WTC11 (cell line): ENCODE measurements at places on chromosomes 6 and 20. TPM values are rescaled to one million over a fixed set of nuclear protein-coding genes. Genes with fewer than 3 reads are reported as not detected.

- H3K4me1 ChIP-seq = peaks cover 83% of the 10 kb centered on the region
- peaks cover 8% of the 10 kb centered on the region for H3K36me3 ChIP-seq
- peak overlapping the region; percentile 61 for H3K27ac ChIP-seq
- no peaks in the 10 kb centered on the region for H3K27me3 ChIP-seq
- DNase-seq = no peak
Measured at GRCh38 chr6:15285682-15286294, 39.9 kb downstream of the JARID2 start.

DNA sequence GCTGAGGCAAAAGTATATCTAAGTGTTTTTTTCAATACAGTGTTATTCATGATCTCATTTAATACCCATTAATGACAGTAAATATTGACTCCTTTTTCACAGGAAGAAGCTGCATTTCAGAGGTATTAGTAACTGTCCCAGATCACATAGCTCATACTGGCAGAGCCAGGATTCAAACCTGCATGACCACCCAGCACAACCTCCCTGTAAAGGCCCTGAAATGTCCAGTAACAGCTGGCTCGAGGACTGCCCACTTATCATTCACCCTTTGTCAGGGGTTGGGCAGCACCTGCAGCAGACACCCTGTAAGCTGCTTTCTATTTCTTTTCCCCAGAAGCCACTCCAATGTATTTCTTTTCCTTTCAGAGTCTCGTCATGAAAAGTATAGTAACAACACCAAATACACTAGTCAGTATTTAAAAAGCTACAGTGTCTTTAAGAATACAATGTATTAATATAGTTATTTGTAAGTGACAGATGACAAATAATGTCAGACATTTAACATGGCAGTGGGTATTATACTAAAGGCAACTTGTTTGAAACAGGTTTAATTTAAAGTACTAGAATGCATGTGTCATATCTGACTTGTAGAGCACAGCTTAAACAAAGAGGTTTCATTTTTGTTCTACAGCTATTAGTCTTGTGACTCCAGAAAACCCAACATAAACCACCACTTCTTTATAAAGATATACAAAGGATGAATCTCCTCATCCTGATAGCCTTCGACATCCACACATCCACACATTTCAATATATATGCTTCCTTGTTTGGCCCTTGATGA lies 841.6 kb upstream of the GJE1 start:
- no peak overlapping the region for H3K4me3 ChIP-seq
- no peak overlapping the region for H3K27ac ChIP-seq
- no peaks in the 10 kb centered on the region for H3K4me1 ChIP-seq
- DNase-seq = no peak
- H3K27me3 ChIP-seq = no peaks in the 10 kb centered on the region; the same call in 1 of the 2 replicates

DNA sequence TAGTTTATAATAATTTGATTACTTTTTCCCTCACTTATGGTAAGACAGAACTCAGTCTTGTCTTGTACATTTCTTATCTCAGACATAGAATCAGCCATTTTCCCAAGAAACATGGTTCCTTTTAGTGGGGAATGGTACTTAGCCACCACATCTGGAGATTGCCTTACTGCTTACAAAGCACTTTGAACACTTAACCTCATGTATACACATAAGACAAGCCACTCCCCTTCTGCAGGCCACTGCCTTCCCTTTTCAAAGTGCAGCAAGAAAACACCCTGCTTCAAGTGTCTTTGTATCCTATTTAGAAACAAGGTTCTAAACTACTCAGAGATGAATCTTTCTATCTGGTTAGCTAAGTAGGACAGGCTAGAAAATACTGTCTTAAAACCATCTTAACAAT lies 159.2 kb downstream of the UBE3D start:
- no peak for DNase-seq
- no peaks in the 10 kb centered on the region for H3K36me3 ChIP-seq
- peaks cover 2% of the 10 kb centered on the region; the same call in 1 of the 2 replicates for H3K4me1 ChIP-seq
- peak overlapping the region; percentile 40; the same call in 1 of the 2 replicates for H3K27ac ChIP-seq

The NRN1 gene
- 0.21 to 0.66 TPM (median 0.50 TPM) in 3 replicates for total RNA-seq

DNA sequence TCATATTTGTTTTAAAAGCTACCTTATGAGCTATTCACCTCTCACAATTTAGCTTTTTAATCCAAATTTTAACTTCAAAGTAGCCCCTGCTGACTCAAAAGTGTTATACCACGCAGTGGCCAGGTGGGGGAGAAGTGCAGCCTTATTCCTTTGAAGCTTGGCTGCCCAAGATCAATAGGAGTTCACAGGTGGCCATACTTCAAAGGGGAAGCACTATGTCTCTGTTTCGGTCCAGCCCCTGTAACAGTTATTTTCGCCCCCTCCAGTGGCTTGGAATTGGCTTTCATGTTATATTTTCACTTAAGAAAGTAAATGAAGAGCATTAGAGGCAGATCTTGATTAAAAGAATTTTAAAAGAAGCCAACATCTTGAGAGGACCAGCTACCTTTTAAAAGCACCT lies 608.4 kb downstream of the EPHA7 start:
- H3K4me3 ChIP-seq = no peak overlapping the region
- H3K4me1 ChIP-seq = peaks cover 5% of the 10 kb centered on the region
- H3K36me3 ChIP-seq = no peaks in the 10 kb centered on the region

The SIM1 gene
- 0.09 to 0.11 TPM (median 0.11 TPM) in 3 replicates for total RNA-seq

DNA sequence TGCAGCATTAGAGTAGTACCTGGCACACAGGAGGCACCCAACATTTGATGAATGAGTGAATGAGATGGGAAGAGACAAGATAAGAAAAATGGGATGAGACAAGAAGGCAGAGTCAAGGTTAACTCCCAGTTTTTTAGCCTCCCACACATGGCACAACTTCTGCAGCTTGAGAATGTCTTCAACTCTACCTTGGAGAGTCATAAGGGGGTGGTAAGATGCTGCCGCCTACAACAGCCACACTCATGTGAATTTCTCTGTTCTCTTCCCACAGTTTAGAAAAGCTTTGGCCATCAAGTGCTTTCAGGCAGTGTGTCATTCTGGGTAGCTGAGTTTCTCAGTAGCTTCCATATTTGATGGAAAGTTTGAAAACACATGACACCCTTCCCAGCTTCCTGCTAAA lies 19.5 kb upstream of the GPR6 start:
- no peak overlapping the region for H3K4me3 ChIP-seq

The OPRM1 gene
- total RNA-seq = not detected in 3 replicates

DNA sequence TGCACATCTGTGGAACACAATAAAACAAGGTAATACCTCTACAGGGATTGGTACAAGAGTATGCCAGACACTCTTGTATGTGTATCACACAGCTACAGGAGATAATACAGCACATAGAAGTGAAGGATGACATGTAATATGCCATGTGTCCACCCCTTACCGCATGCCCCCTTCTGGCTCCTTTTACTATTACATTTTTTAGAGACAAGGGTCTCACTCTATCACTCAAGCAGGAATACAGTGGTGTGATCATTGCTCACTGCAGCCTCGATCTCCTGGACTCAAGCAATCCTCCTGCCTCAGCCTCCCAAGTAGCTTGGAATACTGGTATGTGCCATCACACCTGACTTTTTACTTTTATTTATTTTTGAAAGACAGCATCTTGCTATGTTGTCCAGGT lies 4.2 kb upstream of the NCR3 start:
- H3K27ac ChIP-seq = no peak overlapping the region
- no peak overlapping the region for H3K4me3 ChIP-seq
- DNase-seq = no peak

GRCh38 chr20:34268851-34269636 lies 27.8 kb downstream of the ASIP start:
- H3K36me3 ChIP-seq = peaks cover 15% of the 10 kb centered on the region; the same call in 1 of the 2 replicates
- DNase-seq = peak; percentile 63
- peak overlapping the region; percentile 64 for H3K4me3 ChIP-seq
- no peak overlapping the region for H3K27ac ChIP-seq

The ANKRD6 gene
- total RNA-seq = 10.9 to 13.9 TPM (median 12.6 TPM) in 3 replicates

- no peak overlapping the region for H3K4me3 ChIP-seq
- no peaks in the 10 kb centered on the region for H3K27me3 ChIP-seq
- no peak for DNase-seq
Measured at GRCh38 chr6:5201271-5201670, 59.5 kb downstream of the LYRM4 start.

DNA sequence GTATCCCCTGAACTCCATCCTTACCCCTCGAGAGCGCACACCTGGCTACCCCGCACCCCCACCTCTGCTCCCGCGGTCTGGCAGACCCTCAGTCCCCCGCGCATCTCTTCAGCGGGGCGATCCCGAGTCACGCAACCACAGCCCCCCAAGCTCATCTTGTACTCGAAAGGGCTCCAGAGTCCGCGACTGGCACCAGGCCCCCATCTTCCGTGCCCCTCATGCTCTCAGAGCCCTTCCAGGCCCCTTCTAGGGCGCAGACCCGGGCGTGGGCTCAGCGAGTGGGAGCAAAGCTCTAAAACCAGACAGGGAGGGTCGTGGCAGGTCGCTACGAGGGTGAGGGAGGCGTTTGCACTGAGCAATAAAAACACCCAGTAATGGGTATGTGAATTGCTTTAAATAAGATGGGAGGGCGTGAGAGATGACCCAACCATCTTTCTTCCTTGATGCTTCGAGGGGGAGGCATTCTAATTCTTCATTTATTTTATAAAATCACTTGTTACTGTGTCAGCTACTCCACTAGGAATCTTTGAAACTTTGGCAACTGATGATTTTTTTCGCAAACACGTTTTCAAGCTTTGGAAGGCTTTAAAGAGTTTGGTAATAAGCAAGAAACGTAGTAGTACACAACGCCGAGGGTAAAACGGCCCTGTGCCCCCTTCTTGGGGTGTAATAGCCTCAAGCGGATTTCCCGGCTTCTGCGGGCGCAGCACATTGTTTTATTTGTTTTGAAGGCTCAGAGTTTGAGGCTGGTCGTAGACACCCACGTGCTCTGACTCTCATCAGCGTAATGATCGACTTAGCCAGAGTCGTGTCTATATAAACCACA lies 42.6 kb upstream of the SUPT3H start:
- H3K4me3 ChIP-seq = peak overlapping the region; percentile 92
- peaks cover 37% of the 10 kb centered on the region for H3K4me1 ChIP-seq
- H3K36me3 ChIP-seq = no peaks in the 10 kb centered on the region
- H3K27me3 ChIP-seq = peaks cover 96% of the 10 kb centered on the region
- peak; percentile 12 for DNase-seq

DNA sequence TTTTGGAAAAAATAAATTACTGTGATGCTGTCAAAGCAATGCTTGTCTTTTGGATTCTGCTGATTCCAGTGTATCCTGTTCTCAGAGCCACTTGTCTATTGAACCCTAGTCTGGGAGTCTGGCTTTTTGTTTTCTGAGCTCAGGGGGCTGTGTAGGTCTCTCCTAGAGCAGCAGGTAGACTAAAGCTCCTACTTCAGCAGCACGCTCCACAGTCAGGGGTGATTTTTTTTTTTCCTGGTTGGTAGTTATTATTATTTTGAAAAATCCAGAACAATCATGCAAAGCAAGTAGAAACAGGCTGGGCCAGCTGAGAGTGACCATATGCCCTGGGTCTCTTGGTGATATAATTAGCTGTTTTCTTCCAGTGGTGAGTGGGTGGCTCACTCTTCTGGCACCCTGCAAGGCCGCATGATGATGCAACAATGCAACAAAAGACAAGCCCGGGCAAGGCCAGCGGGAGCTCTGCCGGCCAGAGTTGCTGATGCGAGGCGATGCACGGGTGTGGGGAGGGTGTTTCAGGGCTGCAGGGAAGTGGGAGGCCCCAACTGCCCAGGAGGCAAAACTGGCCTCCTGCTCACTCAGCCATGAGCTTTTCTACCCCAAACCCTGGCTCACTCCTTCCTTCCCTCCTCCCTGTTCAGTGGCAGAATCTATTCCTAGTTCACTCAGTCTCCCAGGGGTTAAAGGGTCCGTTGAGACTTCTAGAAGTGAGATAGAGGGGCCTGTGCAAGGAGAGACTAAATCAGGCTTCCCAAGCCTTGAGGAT lies 11.5 kb upstream of the CDKN1A start:
- H3K27ac ChIP-seq = peak overlapping the region; percentile 96
- peaks cover 58% of the 10 kb centered on the region for H3K4me1 ChIP-seq
- no peaks in the 10 kb centered on the region; the same call in 1 of the 2 replicates for H3K27me3 ChIP-seq

The TBXT gene
- total RNA-seq = 0.15 to 0.50 TPM (median 0.21 TPM) in 3 replicates

- H3K27me3 ChIP-seq = peaks cover 98% of the 10 kb centered on the region
- DNase-seq = no peak
- no peak overlapping the region for H3K27ac ChIP-seq
- no peak overlapping the region for H3K4me3 ChIP-seq
- H3K36me3 ChIP-seq = no peaks in the 10 kb centered on the region
- no peaks in the 10 kb centered on the region for H3K4me1 ChIP-seq
Measured at GRCh38 chr20:258269-258858, 840 bp downstream of the DEFB132 start.

The COL11A2 gene
- total RNA-seq = 3.0 to 4.4 TPM (median 3.7 TPM) in 3 replicates

The CDS2 gene
- 49.1 to 56.6 TPM (median 54.9 TPM) in 3 replicates for total RNA-seq

- no peak overlapping the region for H3K27ac ChIP-seq
- no peak overlapping the region for H3K4me3 ChIP-seq
- H3K27me3 ChIP-seq = peaks cover 14% of the 10 kb centered on the region
Measured at GRCh38 chr6:14028631-14029030, 88.9 kb upstream of the CD83 start.

The LAMP5 gene
- 0.11 to 0.37 TPM (median 0.31 TPM) in 3 replicates for total RNA-seq

GRCh38 chr6:54050750-54051149 lies 60.5 kb upstream of the MLIP start:
- H3K27ac ChIP-seq = no peak overlapping the region
- DNase-seq = no peak
- H3K4me3 ChIP-seq = no peak overlapping the region
- no peaks in the 10 kb centered on the region for H3K27me3 ChIP-seq

The PTCRA gene
- total RNA-seq = not detected in 3 replicates

DNA sequence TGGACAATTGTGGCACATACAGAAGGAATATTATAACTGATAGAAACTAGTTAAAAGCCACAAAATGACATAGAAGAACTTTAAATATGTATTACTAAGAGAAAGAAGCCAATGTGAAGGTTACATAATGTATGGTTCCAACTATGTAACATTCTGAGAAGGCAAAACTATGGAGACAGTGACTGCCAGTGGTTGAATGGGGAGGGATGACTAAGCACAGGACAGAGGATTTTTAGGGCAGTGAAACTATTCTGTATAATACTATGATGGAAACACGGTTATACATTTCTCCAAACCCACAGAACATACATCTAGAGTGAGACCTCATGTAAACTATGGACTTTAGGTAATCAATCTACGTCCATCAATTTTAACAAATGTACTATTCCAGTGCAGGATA lies 22.4 kb downstream of the SYNCRIP start:
- no peaks in the 10 kb centered on the region; the same call in 1 of the 2 replicates for H3K4me1 ChIP-seq
- H3K27me3 ChIP-seq = no peaks in the 10 kb centered on the region
- H3K27ac ChIP-seq = peak overlapping the region; percentile 35
- peaks cover 93% of the 10 kb centered on the region for H3K36me3 ChIP-seq
- H3K4me3 ChIP-seq = no peak overlapping the region

- peaks cover 59% of the 10 kb centered on the region for H3K4me1 ChIP-seq
- H3K27ac ChIP-seq = peak overlapping the region; percentile 33
- H3K36me3 ChIP-seq = no peaks in the 10 kb centered on the region
- H3K4me3 ChIP-seq = no peak overlapping the region
- no peak for DNase-seq
- H3K27me3 ChIP-seq = no peaks in the 10 kb centered on the region
Measured at GRCh38 chr6:156914181-156914580, 137.0 kb downstream of the ARID1B start.

DNA sequence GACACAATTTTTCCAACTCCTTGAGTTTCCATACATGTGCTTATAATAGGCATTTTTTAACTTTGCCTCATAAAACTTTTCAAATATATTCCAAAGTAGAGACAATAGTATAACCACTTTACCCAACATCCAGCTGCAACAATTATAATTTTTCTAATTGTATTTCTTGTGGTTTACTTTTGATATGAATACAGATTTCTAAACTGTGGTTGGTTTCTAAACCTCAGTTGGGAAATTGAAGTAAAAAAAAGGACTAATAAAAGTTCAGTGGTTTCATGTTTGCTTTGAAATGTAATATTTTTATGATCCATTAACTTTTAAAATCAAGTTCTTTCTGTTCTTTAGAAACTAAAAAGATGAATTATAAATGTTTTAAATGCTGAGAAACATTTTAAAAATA lies 40.0 kb downstream of the FRK start:
- no peaks in the 10 kb centered on the region for H3K27me3 ChIP-seq
- H3K4me1 ChIP-seq = no peaks in the 10 kb centered on the region; the same call in 1 of the 2 replicates
- H3K36me3 ChIP-seq = no peaks in the 10 kb centered on the region
- no peak overlapping the region for H3K4me3 ChIP-seq
